ENCODE measurements at places on chromosomes 16 and 17. TPM values are rescaled to one million over a fixed set of nuclear protein-coding genes. Genes with fewer than 3 reads are reported as not detected.

DNA sequence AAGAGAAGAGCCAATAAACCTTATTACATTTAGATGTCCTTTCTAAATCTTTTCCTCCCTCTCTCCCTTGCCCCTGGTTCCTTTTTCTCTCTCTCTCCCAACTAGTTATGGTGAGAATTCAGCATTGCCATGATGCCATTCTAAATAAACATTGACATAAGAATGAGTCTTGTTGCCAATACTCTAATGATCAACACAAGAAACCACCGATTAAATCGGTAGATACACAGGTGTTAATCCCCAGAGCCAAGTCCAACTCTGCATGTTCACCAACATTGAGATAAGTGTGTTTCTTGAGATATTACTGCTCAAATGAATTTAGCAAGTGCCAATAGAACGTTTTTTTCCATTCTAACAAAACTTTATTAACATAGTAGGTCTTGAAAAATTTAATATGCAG lies 412.1 kb downstream of the KCNJ2 start:
- no peak for DNase-seq

- DNase-seq: no peak
Measured at GRCh38 chr16:86171329-86171728, 272.4 kb downstream of the IRF8 start.

GRCh38 chr17:4609761-4610160 lies 25.4 kb downstream of the SMTNL2 start:
- DNase-seq: no peak

The CA4 gene
- total RNA-seq: not detected

The PRSS33 gene
- 0.07 TPM for total RNA-seq

The CCT6B gene
- total RNA-seq: 0.12 TPM
